ENCODE measurements at places on chromosomes 11 and 22. TPM values are rescaled to one million over a fixed set of nuclear protein-coding genes. Genes with fewer than 3 reads are reported as not detected.

The SYT8 gene
- total RNA-seq, result 4.2 TPM

The RFPL2 gene
- not detected for total RNA-seq

The CSF2RB gene
- total RNA-seq, result 5.7 TPM

- no peak for DNase-seq
These were observed 85.0 kb upstream of the CRYBB3 start for GRCh38 chr22:25114369-25115362.

The SLC22A9 gene
- not detected for total RNA-seq

DNA sequence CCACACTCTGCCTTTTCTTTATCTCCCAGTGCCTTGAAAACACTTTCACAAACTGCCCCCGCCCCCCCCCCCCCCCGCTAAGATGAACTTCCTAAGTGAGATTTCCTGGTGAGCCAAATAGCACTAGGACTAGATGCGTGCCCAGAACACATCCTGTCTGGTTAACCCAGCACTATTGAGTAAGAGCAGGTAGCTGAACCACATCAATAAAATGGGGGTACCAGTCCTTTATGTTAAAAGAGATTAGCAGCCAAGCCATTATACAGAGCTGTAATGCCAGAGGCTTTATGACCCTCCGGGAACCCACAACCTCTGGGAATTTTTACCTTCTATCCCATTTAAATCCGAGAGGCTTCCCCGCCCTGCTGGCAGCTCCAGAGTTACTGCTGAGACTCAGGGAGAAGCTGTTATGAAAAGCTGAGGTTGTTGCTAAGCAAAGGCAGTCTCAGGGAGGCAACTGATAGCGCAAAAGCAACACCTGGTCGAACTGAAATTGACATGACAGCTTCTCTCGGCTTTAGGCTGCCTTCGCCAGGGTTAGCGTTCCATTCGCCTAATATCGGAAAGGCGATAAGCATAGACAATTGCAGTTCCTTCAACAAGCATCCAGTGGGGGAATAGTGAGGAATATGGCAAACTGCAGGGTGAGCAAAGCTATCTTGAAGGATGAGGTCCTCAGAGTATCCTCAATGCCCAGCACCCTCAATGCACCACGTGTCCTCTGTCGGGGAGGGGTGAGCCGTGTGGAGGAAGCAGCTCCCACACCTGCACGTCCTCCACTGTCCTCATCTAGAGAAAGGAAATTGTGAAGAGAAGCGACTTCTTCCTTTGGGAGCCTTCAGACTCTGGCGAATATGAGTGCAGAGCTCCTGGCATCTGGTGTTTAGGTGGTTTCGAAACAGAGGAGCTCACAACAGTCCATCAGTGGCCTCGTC lies 977.0 kb downstream of the NTM start:
- DNase-seq, result no peak

GRCh38 chr11:91296629-91297028 lies 928.0 kb upstream of the FAT3 start:
- DNase-seq, result no peak

DNA sequence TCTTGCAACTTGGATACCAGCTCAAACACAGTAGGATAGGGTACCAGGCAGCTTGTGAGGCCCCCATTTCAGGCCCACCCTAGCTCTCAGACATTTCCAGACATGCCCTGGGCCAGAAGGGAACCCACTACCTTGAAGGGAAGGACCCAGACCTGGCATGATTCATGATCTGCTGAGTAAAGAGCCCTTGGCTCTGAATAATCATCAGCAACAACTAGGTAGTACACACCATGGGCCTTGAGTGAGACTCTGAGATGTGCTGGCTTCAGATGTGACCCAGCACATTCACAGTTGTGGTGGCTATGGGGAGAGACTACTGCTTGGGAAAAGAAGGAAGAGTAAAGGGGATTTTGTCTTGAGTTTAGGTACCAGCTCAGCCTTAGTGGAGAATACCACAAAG lies 23.6 kb downstream of the JRKL start:
- DNase-seq, result no peak

The ABCC8 gene
- total RNA-seq, result 1.3 TPM

The STIP1 gene
- total RNA-seq, result 80.0 TPM

DNA sequence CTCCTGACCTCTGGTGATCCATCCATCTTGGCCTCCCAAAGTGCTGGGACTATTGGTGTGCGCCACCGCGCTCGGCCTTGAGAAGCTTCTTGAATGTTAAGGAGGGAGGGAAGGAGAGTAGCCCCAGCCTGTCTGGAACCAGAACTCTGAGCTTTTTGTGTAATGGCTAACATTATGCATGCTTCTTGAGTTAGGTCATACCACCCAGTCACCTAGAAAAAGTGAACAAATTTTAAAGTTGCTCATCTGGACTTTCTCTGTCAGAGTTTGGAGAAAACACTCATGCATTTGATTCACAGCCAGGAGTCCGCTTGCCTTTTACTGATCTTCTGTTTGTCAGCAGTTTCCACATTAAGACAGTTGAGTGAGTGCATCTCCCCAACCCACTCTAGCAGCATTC lies 82.1 kb downstream of the PPP6R3 start:
- DNase-seq, result no peak

The PTPRCAP gene
- total RNA-seq, result 11.1 TPM

The MRGPRX4 gene
- total RNA-seq, result not detected

The MPZL2 gene
- total RNA-seq, result 15.1 TPM

The LRRC32 gene
- 63.4 TPM for total RNA-seq

All from tibial nerve (tissue), 4 donors.